Hindlimb muscle (tissue), 1 donor: ENCODE measurements at places on chromosomes 6 and 20.

DNA sequence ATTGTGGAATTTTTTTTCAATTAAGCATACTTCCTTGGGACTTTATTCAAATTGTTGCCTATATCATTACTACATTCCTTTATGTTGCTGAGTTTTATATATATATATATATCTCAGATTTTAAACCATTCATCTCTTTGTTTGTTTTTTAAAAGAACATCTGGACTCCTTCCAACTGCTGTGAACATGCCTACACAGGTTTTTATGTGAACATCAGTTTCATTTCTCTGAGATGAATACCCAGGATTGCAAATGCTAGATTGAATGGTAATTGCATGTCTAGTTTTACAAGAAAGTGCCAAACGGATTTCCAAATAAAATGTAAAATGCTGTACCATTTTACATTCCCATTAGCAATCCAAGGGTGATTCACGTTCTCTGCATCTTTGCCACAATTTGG is 1289.3 kb downstream of the HACE1 start:
- no peak for DNase-seq

DNA sequence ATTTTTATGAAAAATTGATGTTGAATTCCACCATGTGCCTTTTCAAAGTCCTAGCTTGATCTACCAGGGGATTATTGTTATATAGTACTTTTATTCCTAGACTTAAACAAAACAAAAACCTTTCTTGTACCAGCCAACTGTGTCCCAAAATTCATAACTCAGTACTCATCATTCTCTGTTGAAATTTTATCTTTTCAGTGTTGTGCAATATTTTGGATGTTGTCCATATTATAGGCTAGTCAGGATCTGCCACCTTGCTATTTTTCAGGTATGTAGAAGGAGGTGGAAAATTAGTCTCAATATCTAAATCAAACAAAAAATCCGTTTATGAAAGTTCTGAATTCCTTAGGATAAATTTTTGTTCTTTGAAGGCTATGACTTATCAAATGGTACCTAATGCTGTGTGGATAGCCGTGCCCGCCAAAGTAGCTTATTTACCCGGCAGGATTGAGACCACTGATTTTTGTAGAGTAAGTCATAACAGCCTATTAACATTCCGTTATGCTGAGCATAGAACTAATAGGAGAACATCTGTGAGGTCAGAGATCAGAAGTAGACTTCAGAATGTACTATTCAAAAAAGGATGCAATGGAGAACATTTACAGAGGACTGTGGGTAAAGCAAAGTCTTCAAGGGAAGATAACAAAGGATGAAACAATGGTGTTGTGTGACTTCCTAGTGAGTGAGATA is 304.7 kb downstream of the SOX4 start:
- DNase-seq = no peak

GRCh38 chr6:160141001-160141726 is 19.5 kb downstream of the SLC22A1 start:
- no peak for DNase-seq

GRCh38 chr6:73954881-73955280 is 258.9 kb downstream of the CD109 start:
- DNase-seq = no peak

DNA sequence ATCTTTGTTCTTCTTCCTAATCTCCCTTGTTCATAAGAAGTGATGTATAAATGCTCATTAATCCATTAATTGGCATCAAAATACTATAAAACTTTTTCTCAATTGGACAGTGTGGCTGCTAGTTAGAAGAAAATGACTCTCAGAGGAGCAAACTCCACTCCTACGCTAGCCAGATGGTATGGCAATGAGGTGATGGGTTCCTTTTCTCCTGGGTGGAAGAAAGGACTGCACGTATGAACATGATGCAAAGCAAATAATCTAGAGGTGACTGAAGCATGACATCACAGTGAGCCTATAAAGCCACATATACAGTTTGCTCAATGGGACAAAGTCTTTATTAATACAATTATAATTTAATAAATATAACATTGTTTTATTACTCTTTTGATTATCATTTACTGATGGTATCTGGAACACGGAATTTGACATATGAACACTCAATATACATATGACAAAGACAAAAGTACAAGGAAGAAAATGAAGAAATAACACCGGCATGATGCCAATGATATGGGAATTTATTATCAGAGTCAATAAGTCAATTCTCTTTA is 46.4 kb upstream of the FAM83B start:
- DNase-seq = no peak

DNA sequence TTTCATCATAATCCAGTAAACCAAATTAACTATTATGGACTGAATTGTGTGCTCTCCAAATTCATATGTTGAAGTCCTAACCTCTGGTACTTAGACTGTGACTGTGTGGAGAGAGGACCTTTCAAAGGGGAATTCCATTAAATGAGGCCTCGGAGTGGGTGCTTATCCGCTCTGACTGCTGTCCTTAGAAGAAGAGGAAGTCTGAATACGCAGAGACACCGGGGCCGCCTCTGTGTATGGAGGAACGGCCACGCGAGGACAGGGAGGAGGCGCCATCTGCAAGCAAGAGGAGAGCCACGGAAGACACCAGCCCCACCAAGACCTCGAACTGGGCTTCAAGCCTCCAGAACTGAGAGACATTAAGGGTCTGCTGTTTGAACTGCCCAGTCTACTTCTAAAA is 35.6 kb upstream of the RPS6KA2 start:
- no peak for DNase-seq

GRCh38 chr6:5138995-5139827 is 54.1 kb downstream of the PPP1R3G start:
- no peak for DNase-seq

DNA sequence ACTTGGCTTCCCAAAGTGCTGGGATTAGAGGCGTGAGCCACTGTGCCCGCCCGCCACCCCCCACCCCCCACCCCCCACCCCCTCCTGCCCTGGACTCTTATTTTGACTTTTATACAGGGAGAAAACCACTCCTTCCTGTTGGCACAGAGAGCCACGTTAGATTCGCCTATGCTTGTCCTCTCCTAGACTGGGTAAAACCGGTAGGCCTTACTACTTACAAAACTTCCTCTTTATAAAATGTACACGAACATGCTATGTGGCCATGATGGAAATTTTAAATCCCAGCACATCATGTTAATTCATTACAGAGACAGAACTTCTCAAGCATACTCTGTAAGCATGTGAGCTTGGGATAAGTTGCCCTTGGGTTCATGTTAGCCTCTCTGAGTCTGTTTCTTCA is 124.2 kb downstream of the SLC24A3 start:
- no peak for DNase-seq

GRCh38 chr6:92979281-92979680 is 440.1 kb downstream of the EPHA7 start:
- no peak for DNase-seq

- no peak for DNase-seq
Observed at GRCh38 chr6:88882536-88882935, 80.9 kb downstream of the RNGTT start.

GRCh38 chr20:41339957-41340326 is 679 bp upstream of the LPIN3 start:
- peak; percentile 72 for DNase-seq

DNA sequence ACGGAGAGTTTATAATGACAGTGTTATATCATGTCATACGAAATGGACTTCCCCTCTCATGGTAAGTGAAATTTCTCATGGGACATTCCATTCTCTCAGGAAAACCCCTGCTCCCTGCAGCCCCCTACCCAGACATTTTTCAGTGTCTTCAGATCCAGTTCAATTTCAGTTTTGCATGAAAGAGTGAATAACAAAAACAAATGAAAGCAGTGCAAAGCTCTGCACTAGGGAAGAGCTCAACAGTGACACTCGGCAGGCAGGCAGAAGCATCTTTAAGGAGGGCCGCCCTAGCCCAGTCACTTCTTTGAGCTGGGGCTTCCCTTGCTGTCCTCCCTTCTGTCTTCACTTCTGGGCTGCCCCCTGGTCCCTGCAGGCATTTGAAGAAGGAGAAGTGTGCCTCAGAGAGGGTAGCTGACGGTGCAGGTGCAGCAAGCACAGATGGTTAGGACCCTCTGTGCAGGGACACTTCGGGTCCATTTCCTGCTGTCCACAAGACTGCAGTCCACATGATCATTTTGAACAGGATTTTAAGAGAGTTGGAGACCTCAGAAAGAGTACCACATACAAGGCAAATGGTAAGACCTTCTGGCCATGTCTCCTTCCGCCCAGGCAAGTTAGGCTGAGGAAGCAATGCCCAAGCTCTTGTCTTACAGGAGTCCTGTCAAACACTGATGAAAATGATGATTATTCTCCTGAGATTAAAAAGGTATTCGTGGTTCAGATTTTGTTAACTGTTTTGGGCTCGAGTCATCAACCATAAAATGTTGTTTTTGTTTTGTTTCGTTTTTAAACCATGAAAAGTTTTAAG is 5.4 kb upstream of the DUSP22 start:
- DNase-seq = no peak

DNA sequence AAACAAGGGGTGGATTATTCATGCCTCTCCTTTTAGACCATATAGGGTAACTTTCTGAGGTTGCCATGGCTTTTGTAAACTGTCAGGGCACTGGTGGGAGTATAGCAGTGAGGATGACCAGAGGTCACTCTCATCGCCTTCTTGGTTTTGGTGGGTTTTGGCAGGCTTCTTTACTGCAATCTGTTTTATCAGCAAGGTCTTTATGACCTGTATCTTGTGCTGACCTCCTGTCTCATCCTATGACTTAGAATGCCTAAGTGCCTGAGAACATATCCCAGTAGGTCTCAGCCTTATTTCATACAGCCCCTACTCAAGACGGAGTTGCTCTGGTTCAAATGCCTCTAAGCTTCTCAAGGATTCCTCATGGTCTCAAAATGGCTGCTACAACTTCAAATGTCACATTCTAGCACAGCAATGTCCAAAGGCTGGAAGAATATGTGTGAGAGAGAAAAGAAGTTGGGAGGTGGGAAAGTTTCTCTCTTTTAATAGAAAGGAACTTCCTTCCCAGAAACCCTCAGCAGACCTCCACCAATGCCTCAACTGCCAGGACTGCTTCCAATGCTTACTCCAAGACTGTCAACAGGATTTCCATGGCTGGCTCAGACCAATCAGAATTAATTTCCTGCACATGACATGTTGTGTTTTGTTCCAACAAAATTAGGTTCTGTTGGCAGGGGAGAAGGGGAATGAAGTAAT is 46.6 kb upstream of the SLC9A8 start:
- no peak for DNase-seq

GRCh38 chr6:41596807-41597206 is 41.5 kb upstream of the MDFI start:
- no peak for DNase-seq

DNA sequence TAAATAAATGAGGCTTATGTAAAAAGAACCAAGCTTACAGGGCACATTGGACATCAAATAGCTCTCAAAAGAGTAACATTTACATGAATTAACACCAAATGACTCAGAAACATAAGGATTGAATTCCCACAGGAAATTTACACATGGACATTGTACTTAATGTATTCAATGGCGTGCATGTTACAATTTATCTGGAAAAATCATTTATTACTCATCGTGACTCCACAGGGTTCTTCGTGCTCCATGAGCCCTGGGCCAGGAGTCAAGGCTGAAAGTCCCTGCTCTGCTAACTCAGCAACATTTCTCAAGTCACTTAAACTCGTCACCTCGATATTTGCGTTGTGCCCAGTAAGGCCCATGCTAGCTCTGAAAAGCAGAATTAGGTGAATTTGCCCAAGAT is 158.5 kb downstream of the PHACTR1 start:
- DNase-seq = no peak

DNA sequence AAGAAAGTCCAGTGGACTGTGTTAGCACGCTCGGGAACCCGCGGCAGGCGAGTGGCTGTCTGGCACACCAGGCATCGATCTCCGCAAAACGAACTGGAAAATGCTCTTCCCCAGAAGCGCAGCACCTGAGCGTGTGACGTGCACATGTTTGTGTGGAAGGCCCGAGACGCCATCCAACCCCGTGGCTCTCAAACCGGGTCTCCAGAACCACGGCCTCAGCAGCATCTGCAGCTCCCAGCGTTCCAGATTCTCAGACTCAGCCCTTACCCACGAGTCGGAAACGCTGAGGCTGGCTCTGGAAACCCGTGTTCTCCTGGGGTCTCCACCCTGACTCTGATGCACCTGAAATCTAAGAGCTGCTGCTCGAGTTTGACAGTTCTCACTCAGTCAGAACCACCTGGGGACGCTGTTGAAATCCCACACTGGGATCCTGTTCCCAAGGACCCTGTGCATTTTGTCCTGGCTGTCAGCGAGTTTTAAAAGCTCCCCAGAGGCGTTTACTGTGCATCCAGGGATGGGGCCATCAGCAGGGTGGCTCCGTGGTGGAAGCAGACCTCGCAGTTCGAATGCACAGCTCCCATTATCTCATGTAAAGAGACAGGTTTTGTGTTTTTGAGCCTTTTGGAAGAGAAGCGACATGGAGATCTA is 69.0 kb downstream of the DLL1 start:
- no peak for DNase-seq
